Smooth muscle cell of the umbilical artery (primary cell): ENCODE measurements at places on chromosomes 16 and 17. TPM values are rescaled to one million over a fixed set of nuclear protein-coding genes. Genes with fewer than 3 reads are reported as not detected.

Gene MEIOC
- under 0.01 and 0.05 TPM in 2 replicates for total RNA-seq

Gene SPIRE2
- total RNA-seq: 0.30 and 1.4 TPM in 2 replicates

Gene HCRT
- total RNA-seq: not detected in 2 replicates

Gene TMEM231
- 17.2 and 21.5 TPM in 2 replicates for total RNA-seq

Gene ST6GALNAC1
- not detected in 2 replicates for total RNA-seq

Gene ABCC1
- total RNA-seq: 43.7 and 81.0 TPM in 2 replicates

Gene MYOCD
- 5.2 and 32.7 TPM in 2 replicates for total RNA-seq

Gene KRTAP2-2
- total RNA-seq: not detected in 2 replicates

Gene PLSCR3
- total RNA-seq: 22.3 and 65.3 TPM in 2 replicates

Gene IRX3
- 0.32 and 1.8 TPM in 2 replicates for total RNA-seq

Gene FOXL1
- 1.8 and 4.8 TPM in 2 replicates for total RNA-seq

Gene SKAP1
- 0.28 TPM in 1 of 2 replicates, not detected in the other for total RNA-seq

Gene GSE1
- total RNA-seq: 44.8 and 65.2 TPM in 2 replicates

Gene ACAP1
- 0.09 and 4.8 TPM in 2 replicates for total RNA-seq

Gene DPEP3
- not detected in 2 replicates for total RNA-seq

Gene TP53TG3C
- not detected in 2 replicates for total RNA-seq

Gene GAST
- not detected in 2 replicates for total RNA-seq

Gene KRT24
- not detected in 2 replicates for total RNA-seq

Gene CCDC200
- not detected in 2 replicates for total RNA-seq

Gene UTS2R
- total RNA-seq: not detected in 2 replicates

Gene TNK1
- total RNA-seq: 0.09 and 1.2 TPM in 2 replicates

Gene DNAI2
- total RNA-seq: not detected in 2 replicates

Gene TBC1D3H
- not detected in 2 replicates for total RNA-seq

Gene HOXB4
- 1.2 and 1.8 TPM in 2 replicates for total RNA-seq

Gene CDH5
- 0.42 and 0.59 TPM in 2 replicates for total RNA-seq

Gene MEFV
- 0.14 TPM in 1 of 2 replicates, not detected in the other for total RNA-seq

Gene TTLL6
- total RNA-seq: 0.18 and 1.2 TPM in 2 replicates

Gene IL34
- total RNA-seq: 1.9 and 4.5 TPM in 2 replicates

Gene CDH13
- total RNA-seq: 185 and 293 TPM in 2 replicates

Gene TBC1D28
- not detected in 2 replicates for total RNA-seq

Gene TK2
- total RNA-seq: 48.4 and 54.3 TPM in 2 replicates

Gene KIFC3
- 69.2 and 87.7 TPM in 2 replicates for total RNA-seq

Gene SLC7A6
- 30.9 and 31.7 TPM in 2 replicates for total RNA-seq

Gene MRPS23
- 26.0 and 26.7 TPM in 2 replicates for total RNA-seq

Gene C1QL1
- 0.30 TPM in 1 of 2 replicates, not detected in the other for total RNA-seq

Gene AP2B1
- total RNA-seq: 73.9 and 149 TPM in 2 replicates

Gene ZNF385C
- total RNA-seq: not detected in 2 replicates

Gene PLK1
- total RNA-seq: 3.3 and 13.5 TPM in 2 replicates

Gene CDK5R1
- 0.89 and 1.5 TPM in 2 replicates for total RNA-seq

Gene UQCRC2
- total RNA-seq: 196 and 202 TPM in 2 replicates

Gene CRISPLD2
- total RNA-seq: 47.8 and 487 TPM in 2 replicates

Gene PRAC2
- not detected in 2 replicates for total RNA-seq

Gene TLCD2
- 2.8 and 3.6 TPM in 2 replicates for total RNA-seq

Gene MYLK3
- under 0.01 and 0.32 TPM in 2 replicates for total RNA-seq

Gene TBC1D3K
- total RNA-seq: not detected in 2 replicates

Gene PLA2G10
- total RNA-seq: not detected in 2 replicates

Gene CALB2
- total RNA-seq: 1.7 and 1.8 TPM in 2 replicates

Gene ZNF469
- 9.8 and 21.3 TPM in 2 replicates for total RNA-seq

Gene PERCC1
- total RNA-seq: not detected in 2 replicates

Gene ABCA5
- 9.1 and 14.0 TPM in 2 replicates for total RNA-seq
